ENCODE measurements at places on chromosomes 2 and 18.

DNA sequence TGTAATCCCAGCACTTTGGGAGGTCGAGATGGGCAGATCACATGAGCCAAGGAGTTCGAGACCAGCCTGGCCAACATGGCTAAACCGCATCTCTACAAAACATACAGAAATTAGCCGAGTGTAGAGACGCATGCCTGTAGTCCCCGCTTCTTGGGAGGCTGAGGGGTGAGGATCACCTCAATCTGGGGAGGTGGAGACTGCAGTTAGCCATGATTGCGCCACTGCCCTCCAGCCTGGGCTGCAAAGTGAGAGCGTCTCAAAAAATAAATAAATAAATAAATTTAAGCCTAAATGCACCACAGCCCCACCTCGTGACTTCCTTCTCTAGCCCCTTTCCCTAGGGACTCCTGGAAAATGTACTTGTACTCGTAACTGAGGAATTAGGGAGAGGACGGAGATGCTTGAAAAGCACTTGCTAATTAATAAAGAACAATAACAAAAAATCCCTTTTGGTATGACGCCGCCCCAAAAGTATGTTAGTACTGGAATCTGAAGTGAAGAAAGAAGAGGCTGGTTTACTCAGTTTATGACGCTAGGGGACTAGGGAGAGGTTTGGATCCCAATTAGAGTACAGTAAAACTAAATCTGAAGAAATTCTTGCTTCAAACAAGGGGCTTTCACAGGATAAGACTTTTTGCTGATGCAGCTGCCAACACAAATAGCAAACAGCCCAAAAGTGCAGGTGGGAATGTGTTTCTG is 887 bp upstream of the ZNF396 start:
- DNase-seq = no peak

DNA sequence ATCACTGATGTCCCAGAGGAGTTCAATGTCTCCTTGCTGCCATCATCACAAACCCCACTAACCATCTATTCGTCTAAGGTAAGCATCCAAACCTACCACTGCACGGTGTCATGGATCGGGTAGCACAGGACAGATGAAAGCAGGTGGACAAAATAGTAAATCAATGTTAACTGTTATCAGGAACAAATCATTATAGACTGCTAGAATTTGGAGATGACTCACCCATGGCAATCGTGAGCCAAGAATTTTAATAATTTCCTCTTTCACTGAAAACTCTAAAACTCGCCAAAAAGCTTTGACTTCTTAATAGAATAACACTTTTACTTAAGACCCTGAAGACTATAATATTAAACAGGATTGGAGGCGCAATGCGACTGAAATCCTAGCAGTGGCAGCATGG is 33.7 kb upstream of the BZW1 start:
- no peak for DNase-seq

DNA sequence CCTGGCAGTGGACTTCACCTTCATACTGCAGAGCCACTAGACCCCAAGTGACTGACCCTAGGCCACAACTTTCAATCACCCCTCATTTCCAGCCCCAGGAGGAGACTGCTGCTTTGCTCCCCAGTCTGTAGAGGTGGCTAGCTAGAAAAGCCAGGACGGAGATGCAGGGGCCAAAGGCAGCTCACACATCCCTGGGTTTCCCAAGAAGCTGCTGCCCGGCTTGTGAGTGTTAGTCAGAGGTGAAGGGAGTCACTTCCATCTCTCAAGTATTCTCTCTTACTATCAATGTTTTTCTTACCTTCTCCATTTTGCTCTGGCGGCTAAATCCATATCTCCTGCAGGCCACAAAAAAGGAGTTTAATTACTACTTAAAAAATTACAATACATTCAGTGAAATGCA is 36.2 kb downstream of the CCDC93 start:
- no peak for DNase-seq

GRCh38 chr2:210324458-210324857 is 9.5 kb upstream of the MYL1 start:
- no peak for DNase-seq

- DNase-seq = no peak
Observed at GRCh38 chr2:85838181-85838580, 50.6 kb downstream of the ST3GAL5 start.

- no peak for DNase-seq
Observed at GRCh38 chr2:132721938-132722337, 51.9 kb upstream of the LYPD1 start.

DNA sequence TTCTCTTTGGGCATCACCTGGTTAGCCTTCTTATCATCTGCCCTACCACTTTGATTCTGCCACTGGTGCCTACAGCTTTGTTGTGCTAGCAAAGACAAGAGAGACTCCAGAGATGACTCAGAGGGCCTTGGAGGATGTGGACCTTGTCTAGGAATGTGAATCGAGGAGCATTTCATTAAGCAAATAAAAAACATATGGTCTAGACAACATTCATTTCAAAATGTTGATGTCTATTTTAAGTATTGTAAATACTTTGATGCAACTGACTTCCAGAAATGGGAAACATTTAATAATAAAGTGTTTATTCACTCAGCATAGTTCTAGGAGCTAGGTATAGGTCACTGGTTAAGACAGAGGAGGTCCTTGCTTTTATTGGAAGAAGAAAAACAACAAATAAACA is 195.5 kb downstream of the CDCA7 start:
- no peak for DNase-seq

DNA sequence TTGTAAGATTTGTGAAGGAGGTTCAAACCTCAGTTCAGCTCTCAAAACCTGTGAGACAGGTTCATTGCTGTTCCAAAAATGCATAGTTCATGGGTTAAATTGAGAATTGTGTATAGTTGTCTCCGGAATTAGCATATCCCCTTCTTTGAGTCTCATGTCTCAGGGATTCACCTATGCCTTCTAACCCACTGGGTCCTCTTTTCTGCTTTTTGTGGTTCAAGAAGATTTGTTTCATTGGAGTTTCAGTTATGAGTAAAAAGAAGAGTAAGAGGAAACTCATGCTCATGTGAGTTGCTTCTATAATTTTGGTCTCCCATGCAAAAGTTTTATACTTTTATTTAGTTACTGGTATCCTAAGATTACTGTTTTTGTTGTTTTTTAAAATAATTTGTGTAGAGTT is 1219.8 kb upstream of the ZEB2 start:
- DNase-seq = no peak

- DNase-seq = no peak
Observed at GRCh38 chr2:145815933-145816332, 1296.0 kb upstream of the ZEB2 start.

DNA sequence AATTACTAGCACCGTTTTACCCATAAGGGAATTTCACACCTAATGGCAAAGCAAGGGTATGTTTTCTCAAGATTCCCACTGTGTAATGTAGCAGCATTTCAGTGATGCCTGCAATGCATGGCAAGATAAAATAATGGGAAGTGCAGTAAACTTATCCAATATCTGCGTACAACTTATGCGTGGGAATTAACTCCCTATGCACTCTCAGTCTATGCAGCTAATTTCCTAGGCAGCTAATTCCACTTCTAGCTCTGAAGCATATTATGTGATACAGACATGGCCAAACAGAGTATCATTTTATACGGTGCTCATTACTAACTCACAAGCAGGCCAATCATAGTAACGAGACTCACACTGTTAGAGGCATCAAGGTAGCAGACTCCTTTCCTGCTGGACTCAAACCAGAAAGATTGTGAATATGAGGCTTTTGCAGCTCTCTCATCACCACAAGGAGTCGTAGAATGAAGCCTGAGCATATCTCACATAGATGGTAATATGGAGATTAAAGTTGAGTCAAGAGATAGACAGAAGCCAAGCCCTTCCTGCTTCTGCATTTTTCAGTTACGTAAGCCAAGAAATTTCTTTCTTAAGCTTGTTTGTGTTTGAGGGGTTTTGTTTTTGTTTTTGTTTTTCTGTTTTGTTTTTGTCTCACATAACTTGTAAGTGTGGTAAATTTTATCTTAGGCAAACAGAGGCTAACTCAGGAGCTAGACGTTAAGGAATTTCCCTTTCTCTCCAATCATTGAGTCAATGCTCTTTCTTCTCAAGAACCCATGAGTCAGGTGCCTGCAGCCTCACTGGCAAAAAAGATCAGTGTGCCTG is 34.8 kb upstream of the ITGAV start:
- no peak for DNase-seq

Measured in activated naive CD8-positive, alpha-beta T cell treated with anti-CD3 and anti-CD28 coated beads, Interleukin-2, amount 50 U/mL, for 16 hours (primary cell).